ENCODE measurements at places on chromosomes 11 and 22. TPM values are rescaled to one million over a fixed set of nuclear protein-coding genes. Genes with fewer than 3 reads are reported as not detected.

The APOBEC3H gene
- 8.5 TPM for total RNA-seq

DNA sequence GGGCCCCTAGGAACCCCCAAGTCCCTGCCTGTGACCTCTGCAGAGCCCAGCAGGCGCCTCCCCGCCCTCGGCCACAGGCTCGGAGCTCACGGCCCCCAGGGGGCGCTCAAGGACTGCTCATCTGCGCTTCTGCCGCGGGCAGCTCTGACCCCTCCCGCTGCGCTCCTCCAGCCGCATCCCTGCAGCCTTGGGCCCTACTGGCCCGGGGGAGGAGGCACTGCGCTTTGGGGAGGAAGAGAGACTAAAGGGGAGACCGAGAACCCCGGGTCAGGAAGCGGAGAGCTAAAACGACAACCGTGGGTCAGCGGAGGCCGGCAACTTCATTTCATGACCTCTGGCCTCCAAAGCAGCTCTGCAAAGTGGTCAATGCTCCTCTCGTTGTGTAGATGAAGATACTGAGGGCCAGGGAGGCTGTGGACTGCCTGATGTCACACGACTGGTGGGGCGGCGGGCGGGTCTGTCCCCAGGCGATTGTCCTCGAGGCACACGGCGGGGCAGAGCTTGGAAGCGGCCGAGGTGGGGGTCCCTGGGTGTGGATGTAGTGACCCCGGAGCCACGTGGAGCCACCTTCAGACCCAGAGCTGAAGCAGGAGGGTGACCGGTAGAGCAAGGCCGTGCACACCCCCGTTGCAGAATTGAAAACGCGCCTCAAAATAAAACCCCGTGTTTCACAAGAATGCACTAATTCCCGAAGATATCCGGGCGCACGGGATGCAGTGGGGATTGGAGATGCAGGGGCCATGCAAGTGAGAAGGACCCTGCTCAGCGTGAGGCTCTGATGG, 2.7 kb upstream of the KRTAP5-6 start:
- DNase-seq, result peak; percentile 67

DNA sequence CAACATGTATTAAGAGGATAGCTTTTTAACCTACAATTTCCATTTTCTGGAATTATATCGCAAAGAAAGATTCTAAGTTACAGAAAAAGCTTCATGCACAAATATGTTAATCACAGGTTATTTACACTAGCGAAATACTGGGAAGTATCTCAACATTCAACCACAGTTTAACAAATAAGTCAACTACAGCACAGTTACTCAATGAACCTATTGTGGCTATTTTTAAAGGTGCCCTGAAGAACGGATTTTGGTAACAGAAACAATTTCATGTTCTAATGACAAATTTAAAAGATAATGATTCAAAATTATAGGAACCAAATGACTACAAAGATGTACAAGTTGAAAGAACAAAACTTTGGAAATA, 51.2 kb downstream of the SYN3 start:
- no peak for DNase-seq

- no peak for DNase-seq
Observed at GRCh38 chr11:117572129-117572528, 224.9 kb downstream of the DSCAML1 start.

The STK33 gene
- not detected for total RNA-seq

- no peak for DNase-seq
Observed at GRCh38 chr11:58626934-58627483, 4.5 kb downstream of the CNTF start.

- no peak for DNase-seq
Observed at GRCh38 chr11:334264-334994, 13.8 kb upstream of the IFITM3 start.

DNA sequence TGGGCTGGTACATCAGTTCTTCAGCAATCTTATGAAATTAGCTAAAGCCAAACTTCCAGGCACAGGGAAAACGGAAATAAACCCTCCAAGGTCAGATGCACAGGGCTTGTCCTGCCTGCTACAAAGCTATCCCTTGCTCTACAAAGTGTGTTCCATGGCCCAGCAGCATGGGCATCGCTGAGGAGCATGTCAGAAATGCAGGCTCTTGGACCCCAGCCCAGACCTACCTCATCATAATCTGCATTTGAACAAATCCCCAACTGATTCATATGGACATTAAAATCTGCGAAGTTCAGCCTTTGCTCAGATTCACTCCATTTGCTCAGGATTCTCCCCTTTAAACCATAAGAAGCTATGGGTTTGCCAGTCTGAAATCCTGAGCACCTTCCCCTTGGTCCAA, 129.7 kb upstream of the CSNK2A3 start:
- DNase-seq, result no peak

The GRAMD1B gene
- total RNA-seq, result 19.5 TPM

The MDK gene
- 5.6 TPM for total RNA-seq

GRCh38 chr22:50674606-50675552, 2.3 kb downstream of the SHANK3 start:
- no peak for DNase-seq

- DNase-seq, result no peak
Observed at GRCh38 chr11:58586998-58587397, 8.1 kb downstream of the ZFP91 start.

DNA sequence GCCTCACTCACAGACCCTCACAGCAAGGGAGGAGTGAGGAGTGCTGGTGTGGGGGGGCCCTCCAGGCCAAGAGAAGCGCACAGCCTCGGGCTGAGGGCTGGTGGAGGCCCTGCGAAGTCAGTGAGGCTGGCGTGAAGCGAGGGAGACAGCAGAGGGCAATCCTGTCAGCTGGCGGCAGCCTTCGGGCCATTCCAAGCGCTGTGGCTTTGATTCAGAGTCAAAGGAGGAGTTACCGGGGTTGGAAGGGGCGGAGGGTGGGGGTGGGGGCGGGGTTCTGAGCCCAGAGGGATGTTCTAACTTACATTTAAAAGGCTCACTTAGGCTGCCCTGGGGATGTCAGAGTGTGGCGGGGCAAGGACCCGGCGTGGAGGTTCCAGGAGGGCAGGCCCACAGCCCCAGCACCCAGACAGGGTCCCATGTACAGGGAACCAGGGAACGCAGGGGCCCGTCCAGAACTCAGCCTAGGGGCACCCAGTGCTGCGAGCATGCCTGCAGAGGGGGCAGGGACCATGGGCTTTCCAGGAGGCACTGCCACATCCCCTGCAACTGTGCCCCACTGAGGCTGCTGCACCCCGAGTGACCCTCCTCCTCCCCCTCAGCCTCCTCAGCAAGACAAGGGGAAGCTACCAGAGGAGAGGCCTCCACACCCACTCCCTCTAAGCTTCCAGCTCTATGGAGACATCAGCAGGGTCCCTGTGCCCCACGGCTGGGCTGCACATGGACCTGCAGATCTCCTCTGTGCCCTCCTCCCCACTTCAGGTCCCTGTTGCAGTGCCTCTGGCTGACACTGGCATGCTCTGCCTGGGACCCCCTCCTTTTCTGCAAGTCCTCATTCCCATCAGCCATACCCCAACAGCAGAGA, 39.7 kb upstream of the TTLL12 start:
- DNase-seq, result no peak

DNA sequence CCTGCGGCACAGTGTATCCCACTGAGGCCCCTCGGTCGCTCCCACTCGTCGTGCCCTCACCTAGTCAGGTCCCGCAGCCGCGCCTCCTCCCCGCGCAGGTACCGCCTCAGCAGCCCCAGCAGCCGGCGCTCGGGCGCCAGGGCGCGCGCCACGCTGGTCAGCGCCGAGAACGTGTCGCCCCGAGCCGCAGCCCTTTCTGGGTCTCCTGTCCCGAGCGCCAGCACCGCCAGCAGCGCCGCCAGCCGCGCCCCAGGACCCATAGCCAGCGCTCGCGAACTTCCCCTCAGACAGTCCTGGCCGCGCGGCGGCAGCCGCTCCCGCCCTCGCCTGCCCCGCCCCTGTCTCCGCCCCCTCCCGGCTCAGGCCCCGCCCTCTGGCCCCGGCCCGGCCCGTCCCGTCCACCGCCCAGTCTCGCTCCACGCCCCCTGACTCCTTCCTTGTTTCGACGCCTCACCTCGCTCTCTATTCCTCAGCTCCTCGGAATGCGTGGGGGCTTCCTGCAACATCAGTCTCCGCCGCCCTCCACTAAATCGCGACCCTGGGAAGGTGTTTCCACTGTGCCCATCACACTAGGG, at the start of gene P4HA3:
P4HA3 (minus strand) TSS at position 289 of the 575 bp plus-strand sequence; CDS start at position 260, 29 bp downstream.
- peak; percentile 12 for DNase-seq

DNA sequence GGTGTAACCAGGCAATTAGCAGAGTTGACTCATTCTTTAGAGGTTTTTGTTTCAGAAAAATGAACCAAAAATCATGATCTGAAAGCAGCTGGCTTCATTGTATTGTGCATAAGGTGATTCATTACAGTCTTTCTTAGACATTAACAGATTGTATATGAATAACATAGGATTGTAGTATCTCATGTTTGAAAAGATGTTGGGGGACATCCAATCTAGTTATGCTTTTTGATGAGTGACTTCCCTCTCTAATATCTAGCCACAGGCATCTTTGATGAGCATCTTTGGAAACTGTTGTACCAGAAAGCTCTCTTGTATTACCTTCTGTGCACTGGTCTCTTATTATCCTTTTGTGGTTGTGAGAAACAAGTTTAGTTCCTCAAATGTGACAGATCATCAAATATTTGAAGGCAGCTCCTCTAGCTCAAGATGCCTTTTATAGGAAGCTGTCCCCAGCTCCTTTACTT, 8.3 kb downstream of the GRK3 start:
- no peak for DNase-seq

DNA sequence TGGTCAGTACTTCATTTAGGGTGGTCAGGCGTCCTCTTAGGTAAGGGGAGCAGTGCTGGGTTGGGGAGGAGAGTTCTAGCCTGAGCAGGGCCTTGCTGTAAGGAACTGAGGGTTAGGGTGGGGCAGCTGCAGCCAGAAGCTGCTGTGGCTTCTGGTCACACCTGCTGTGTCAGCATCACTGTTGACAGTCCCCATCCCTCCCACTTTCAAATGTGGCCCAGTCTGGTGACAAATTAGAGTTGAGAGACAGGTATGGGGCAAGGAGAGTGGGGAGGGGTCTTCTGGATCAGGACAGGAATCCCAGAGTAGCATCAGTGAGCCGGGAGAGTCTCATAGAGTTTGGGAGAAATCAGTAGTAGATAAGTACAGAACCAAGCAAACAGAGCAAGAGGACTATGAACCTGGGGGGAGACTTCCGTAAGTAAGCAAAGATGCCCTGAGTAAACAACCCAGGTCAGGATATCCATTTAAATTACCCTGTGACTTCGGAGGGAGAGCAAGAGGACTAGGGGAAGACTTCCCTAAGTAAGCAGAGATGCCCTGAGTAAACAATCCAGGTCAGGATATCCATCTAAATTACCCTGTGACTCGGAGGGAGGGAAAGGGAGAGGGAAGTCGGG, 53.7 kb downstream of the PPP6R2 start:
- no peak for DNase-seq

The OR10G4 gene
- total RNA-seq, result not detected

GRCh38 chr11:2237457-2238238, 32.7 kb downstream of the ASCL2 start:
- DNase-seq, result no peak

The SLC22A8 gene
- not detected for total RNA-seq

DNA sequence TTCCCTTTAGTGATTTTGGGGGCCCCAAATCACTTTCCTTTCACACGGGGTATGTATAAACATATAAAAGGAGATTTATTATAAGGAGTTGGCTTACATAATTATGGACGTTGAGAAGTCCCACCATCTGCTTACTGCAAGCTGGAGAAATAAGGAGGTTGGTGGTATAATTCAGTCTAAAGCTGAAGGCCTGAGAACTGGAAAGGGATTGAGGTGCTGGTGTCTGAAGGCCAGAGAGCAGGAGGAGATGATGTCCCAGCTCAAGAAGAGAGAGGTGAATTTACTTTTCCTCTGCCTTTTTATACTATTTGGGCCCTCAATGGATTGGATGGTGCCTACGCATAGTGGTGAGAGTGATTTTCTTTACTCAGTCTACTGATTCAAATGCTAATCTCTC, 1.3 kb upstream of the ZNF202 start:
- no peak for DNase-seq

DNA sequence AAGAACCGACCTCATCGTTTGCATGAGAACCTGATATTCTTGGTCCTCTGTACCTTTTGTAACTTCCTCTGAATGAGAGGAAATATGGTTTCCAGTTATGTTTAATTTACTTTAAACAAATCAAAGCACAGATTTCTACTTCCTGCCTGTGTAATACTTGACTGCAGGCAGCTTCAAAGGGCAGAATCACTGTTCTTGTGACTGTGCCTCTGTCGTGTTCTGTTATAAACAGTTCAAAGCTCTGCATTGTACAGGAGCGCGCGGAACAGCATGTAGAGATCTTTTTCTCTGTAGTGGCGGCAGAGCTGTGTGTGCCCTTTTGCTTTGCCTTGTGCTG, 73.2 kb upstream of the CLDN5 start:
- peak; percentile 77 for DNase-seq

GRCh38 chr11:31815711-31816467, 4.8 kb upstream of the PAX6 start:
- no peak for DNase-seq

DNA sequence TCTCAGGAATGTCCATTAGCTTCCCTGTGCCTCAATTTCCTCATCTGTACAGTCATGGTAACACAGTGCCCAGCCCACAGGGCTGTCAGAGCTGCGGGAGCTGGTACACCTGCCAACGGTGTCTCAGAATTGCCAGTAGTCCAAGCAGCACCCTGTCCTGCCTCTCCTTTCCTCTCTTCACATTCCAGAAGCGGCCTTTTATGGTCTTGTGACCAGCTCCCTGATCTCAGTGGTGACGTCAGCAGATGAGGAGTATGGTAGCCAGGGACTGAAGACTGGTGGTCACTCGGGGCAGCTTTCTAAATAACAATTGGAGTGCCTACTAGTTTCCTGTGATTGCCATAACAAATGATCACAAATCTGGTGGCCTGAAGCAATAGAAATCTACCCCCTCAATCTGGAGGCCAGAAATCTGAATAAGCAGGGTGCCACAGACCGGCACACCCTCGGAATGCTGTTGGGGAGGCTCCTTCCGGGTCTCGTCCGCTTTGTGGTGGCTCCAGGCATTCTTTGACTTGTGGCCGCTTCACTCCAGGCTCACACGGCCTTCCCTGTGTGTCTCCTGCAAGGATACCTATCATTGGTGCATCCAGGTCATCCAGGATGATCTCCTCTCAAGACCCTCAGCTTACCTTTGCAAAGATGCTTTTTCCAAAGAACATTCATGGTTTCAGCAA, 2.1 kb downstream of the FADD start:
- DNase-seq, result no peak

- DNase-seq, result no peak
Observed at GRCh38 chr11:33475993-33476392, 218.8 kb downstream of the HIPK3 start.

The TEX12 gene
- total RNA-seq, result 0.29 TPM

DNA sequence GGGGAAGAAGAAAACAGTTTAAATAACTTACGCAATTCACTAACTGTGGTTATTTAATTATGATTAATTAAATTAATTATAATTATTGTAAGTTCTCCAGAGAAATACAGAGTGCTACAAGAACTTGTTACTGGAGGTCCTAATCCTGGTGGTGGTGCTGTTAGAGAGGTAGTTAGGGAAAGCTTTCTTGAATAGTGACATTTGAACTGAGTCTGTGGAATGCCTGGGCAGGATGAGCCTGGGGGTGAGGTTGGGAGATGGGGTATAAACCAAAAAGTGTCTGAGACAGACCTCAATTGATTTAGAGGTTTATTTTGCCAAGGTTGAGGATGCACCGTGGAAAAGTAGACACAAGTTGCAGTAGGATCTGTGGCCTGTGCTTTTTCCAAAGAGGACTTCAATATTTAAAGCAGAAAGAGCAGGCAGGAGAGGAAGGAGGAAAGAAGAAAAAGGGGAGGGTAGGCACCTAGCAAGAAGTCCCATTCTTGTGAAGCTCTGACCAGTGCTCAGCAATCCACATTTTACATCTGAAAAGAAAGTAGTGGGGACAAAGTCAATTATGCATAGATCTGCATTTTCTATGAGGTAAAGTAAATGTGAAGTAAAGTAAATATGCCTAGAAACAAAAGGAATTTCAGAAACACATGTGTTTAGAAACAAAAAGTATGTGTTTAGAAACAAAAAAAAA, 4.4 kb upstream of the ZNF202 start:
- DNase-seq, result no peak
